ENCODE measurements at places on chromosomes 5 and 9.

DNA sequence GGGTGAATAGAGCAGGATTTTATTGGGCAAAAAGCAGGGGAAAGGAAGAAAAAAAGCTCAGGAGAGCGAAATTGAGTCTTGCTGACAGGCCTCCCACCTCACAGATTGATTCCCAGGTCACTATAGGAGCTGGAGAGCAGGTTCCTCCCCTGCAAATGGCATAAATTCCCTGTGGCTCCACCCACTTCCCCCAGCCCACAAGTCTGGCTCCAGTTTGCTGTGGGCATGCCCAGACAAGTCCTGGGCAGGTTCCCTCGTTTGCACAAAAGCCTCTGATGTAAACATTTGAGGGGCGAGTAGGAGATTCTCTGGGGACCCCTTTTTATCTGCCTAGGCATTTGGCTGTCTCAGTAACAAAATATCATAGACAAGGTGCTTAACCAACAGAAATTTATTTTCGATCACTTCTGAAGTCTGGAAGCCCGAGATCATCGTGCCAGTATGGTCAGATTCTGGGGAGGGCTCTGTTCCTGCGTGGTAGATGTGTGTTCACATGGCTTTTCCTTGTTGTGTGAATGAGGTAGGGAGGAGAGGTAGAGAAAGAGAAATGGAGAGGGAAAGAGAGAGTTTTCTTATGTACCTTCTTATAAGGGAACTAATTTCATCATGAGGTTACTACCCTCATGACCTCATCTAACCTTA lies 614.5 kb downstream of the MAT2B start:
- DNase-seq, result no peak

- DNase-seq, result no peak
These were observed 110.5 kb downstream of the ADAMTS12 start for GRCh38 chr5:33781286-33781685.

- DNase-seq, result no peak
These were observed 419.9 kb downstream of the CCDC171 start for GRCh38 chr9:15972760-15973159.

DNA sequence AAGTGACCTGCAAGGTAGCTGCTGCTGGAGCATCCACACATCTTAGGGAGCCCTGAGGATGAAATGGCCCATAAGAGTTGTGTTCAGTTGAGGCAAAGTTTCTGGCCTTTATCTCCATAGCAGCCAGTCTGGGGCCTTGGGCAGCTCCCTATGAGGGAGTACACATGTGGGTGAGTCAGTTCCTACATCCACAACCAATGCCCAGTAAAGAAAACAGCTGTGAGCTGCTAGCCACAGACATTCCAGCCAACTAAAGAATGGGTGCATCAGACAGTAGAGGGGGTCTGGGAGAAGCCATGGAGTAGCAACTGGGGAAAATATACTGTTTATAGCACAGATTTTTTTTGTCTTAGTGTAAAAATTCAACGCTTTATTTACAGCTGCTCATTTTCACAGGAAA lies 720.7 kb downstream of the TLE1 start:
- no peak for DNase-seq

GRCh38 chr5:131265311-131265803 lies 1.5 kb downstream of the CDC42SE2 start:
- no peak for DNase-seq

- DNase-seq, result no peak
These were observed 79.2 kb downstream of the DNAH5 start for GRCh38 chr5:13865312-13865711.

GRCh38 chr5:324736-325612 lies 3.5 kb downstream of the AHRR start:
- DNase-seq, result no peak

GRCh38 chr5:18091142-18091541 lies 456.9 kb downstream of the TAF11L14 start:
- no peak for DNase-seq

GRCh38 chr9:132059361-132059760 lies 20.3 kb downstream of the MED27 start:
- no peak for DNase-seq

GRCh38 chr9:91802391-91802790 lies 147.6 kb downstream of the ROR2 start:
- no peak for DNase-seq

DNA sequence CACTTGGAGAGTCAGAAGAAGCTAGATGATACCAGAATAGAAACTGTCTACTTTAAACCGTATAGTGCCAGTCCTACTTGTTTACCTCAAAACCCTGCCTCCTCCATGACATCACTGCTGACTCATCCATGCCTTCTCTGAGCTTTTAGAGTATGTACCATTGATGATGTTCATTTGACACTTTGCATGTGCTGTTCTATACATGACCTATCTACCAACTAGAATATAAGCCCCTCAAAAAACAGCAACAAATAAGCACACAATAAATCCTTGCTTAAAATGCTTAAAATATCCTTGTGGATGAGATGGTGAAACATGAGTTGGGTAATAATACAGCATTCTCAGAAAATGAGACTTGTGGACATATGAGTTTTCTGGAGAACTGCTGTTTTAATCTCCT lies 2.6 kb downstream of the CTNNAL1 start:
- DNase-seq, result no peak

DNA sequence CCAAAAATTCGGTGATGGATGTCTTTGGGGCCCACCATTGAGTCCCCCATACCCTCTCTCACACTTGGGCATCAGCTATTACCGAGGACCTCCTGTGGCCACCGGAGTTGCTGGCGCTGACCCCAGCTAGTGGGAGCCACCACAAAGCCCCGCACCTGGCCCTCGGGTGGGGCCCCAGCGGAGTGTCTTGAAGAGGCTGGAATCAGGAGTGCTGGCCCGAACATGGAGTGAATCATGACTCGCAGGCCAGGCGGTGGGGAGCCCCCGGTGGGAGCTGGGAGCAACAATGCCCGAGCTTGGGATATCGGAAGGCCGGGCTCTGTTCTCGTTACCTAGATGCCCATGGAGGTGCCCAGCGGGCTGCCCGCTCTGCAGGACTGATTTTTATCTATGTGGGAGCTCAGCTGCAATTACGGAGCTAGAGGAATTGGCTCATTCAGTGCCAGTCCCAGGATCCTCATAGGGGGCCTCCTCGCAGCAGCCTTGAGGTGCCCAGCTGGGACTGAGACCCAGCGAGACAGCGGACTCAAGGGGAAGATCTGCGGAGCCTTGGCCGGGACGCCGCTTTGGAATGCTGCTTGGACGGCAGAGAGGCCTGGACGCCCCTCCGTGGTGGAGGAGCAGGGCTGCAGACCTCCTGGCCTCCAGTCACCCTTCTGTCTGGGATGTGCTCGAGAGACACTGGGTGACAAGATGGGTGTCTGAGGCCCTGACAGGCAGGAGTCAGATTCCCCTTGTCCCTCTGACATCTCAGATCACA lies 70.8 kb downstream of the PSMB7 start:
- no peak for DNase-seq

DNA sequence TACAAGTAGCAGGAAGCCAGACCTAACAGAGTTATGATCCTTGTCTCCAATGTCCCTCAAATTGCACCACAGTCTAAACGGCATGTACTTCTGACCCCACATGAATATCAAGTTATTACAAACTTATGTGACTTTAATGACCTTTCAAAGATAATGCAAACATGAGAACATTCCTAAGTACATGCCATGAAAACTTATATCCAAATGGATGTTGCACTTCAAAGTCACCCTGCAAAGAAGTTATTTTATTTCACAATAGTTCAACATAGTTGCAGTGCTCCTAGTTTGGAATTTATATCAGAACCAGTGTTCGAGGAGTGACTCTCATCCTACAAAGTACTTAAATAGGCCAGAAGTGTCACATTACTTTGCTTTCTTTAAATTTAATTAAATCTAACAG lies 41.2 kb upstream of the ITGA1 start:
- DNase-seq, result no peak

DNA sequence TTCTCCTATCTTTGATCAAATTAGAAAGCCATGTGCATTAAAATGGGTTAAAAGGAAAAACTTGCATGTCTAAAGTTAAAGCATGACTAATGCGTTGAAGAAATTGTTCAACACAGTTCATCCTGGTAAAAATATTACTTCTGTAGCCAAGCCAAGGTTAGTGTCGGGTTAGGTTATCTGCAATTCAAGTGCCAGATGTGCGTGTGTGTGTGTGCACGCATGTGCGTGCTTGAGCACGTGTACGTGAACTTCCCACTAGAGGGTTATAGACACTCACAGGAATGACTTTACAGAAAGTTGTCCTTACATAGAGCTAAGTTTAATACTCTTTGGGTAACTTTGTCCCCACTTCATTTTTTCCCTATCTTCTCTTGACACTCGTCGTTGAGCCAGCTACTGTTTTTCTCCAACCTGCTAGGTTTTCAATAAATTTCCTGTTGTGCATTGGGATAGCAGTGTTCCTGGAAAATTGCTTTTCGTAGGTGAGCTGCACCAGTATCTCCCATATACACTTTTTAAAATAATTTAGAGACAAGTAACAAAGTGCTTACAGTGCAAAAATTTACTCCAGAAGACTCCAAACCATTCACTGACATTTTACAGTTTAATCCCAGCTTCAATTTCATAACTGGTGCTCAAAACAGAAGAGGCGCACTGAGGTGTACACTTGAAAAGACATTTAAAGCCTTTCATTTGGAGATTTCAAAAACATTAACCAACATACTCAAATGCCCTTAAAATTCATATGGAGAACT lies 353.8 kb downstream of the NFIB start:
- no peak for DNase-seq

DNA sequence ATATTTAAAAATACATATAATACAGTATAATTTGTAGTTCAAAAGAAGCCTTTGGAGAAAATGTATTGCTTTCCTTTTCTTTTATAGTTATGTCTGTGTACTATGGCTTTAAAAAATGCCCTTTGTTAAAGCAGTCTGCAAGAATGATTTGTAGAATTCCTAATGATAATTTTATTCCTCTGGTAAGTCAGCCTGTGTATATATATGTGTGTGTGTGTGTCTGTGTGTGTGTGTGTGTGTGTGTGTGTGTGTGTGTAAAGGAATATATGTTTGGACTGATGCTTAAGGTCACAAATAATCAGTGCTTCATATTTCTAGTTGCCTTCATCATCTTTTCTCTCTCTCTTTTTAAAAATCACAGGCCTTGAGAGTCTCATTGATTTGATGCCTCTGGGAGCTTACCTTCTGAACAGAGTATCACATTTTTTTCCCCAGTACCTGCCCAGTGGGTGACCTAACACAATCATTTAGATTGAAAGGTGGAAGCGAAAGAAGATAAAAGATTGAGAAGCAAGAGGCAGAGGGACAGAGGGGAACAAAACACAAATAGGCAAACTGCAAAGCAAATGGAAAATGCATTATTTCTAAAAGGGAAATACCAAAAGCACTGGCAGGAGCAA lies 709.2 kb upstream of the DMAC1 start:
- DNase-seq, result no peak

DNA sequence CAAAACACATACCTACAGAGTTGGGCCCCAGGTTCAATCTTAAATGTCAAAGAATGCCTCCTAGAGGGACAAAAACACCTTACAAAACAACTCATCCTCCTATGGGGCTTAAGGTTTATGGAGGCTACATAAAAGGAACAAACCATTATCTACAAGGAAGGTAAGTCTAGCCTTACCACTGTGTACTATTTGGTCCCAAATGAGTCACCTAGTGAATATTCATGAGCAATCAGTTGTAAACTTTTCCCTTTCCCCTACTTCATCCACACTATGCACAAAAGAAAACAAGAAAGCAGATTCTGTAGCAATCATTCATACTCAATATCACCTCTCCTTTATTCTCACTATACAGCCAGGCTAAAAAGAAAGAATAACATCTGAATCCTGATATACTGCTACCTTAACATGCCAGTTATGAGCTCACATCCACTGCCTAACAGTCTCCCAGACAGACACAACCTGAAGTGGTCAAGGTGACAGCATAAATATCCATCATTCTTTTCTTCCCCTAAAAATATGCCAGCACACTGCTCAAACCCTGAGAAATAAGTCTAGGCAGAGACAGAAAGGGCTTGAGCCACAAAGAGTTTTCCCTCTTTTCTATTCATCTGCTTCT lies 6.2 kb downstream of the OXCT1 start:
- no peak for DNase-seq

GRCh38 chr5:431001-431710 lies 11.8 kb upstream of the EXOC3 start:
- DNase-seq, result no peak

GRCh38 chr9:8622871-8623270 lies 823.3 kb upstream of the DMAC1 start:
- DNase-seq, result no peak

DNA sequence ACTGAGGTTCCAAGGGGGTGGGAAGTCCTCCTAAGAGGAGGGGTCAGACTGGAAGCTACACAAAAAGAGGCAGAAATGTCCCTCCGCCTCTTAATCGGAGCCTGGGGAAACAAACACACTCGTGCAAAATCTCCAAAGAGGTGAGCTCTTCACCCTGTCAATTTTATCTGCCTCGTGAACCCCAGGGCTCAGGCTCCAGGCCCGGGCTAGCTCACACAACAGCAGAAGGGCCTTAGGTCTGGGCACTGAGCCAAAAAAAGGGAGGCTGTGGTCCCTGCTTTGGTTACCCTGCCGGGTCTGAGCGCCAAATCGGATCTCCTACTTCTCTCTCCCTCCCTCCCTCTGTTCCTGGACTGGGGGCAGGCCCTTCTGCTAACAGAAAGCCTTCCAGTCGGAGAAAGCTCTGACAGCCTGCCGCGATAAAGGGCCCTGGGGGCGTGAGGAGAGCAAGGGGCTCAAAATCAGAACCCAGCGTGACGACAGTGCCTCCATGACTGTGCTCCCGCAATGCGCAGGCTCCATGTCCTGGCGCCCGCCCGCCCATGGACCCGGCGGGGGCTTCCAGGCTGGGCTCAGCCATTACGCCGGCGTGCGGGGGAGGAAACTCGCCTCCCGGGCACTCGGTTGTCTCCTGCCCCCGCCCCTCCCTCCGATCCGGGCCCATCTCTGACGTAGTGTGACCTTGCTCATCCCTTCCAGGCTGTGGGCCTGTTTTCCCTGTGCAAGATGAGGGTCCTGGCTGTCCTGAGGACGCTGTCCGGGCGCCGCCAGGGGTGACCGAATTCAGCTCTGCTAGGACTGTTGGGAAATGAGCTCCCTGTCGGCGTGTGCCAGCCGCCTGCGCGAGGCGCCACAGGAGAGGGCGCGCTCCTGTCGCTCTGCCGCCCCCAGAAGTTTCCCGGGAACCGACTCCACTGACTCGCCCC lies 865 bp upstream of the SLC22A4 start:
- DNase-seq, result peak; percentile 82

DNA sequence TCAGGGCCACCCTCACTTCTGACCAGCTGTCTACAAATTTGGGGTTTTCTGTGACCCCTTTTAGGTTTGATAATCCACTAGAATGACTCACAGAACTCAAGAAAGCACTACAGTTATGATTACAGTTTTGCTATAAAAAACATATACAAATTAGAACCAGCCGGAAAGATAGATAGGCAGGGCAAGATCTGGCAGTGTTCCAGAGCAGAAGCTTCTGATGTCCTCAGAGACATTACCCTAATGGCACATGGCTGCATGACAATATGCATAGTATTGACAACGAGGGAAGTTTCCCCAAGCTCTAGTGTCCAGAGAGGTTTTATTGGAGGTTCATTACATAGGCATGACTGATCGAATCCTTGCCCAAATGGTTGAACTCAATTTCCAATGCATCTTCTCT lies 158.1 kb downstream of the RAB3C start:
- no peak for DNase-seq

Measured in hypothalamus (tissue), 51 donors.